ENCODE measurements at places on chromosomes 4 and X.

DNA sequence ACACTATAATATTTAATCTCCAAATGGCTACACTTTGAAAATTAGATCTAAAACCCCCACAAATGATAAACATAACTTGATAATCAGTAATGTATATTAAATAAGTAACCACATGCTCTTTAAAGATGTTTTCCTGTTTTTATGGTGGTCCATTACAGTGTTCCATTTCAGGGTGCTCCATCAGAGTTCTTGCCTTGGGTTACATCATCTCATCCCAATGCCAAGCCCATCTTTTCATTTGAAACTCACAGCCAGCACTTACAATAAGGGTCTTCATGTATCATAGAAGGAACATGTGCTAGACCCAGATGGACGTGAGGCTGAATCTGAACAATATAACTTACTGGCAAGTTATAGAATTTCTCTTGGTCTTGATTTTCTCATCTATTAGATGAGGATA is 10.5 kb upstream of the PAQR3 start:
- DNase-seq, result no peak

GRCh38 chr4:159498446-159499115 is 395.7 kb downstream of the RAPGEF2 start:
- no peak for DNase-seq

DNA sequence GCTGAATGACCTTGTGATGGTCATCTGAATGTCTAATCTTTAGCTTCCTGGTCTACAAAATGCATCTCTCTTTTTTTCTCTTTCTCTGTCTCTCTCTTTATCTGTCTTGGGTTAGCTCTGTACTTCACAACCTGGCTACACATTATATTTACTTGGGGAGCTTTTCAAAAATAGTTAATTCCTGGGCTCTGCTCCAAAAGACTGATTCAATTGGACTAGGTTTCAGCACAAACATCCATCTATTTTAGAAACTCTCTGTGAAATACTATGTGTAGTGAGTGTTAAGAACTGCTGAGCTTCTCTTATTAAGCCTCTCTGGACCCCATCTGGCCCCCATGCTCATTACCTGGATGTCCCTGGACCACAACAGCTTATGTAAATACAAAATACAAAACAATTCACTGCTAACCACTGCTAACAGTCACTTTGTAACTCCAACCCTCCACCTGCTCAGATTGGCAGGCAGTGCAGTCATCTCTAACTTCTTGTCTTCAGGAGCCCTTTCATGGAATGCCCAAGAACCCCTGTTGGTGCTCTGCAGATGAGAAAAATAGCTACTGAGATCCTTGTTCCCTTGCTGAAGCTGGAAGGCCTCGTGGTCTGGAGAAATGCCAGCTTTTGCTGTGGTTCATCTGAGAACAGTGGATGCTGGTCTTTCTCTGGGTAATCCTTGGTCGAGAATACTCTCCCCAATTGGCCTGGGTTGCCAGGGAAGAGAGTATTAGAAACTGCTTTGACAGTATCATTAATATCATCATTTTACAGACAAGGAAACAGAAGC is 14.8 kb upstream of the BOD1L1 start:
- peak; percentile 2 for DNase-seq

DNA sequence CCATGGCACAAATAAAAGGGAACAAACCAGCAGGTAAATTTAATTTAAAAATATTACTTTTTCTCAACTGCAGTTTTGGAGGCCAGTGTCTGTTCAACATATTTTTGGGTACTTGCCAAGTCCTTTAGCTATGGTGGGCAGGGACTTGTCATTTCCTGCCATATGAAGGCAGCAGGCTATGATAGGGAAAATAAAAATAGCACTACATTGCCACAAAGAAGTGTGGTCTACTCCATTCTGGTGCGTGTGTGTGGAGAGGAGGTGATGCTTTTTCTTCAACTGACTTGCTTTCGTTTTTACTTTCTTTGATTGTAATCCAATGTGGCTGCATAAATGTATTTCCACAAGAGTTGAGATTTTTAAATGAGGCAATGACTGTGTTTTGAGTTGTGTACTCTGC is 17.2 kb downstream of the GPR174 start:
- DNase-seq, result no peak

- DNase-seq, result no peak
Observed at GRCh38 chrX:52422884-52423283, 54.1 kb downstream of the XAGE2 start.

DNA sequence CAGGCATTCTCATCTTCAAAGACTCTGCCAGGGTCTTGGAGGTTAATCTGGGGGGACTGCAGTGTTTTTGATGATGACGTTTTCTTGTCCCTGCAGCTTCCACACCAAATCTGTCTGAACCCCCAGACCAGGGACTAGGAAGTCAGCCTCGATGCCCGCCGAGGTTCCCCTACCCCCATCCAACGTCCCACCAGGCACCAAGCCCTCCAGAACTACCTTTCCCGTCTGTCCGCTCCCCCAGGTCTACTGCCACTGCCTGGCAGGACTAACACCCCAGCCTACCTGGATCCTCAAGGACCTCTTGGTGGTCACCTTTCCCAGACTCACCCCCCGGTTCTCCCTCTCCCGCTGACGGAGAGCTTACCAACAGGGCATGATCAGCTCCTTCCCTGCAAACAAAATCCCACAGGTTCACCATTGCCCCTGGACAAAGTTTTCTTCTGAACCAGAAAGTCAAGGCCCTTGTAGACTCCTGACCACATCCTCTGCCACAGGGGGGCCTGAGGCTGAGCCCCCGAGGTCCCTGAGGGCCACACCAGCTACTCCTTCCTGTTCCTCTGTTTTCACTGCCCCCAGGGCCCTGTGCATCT is 40.9 kb downstream of the HMX1 start:
- no peak for DNase-seq

GRCh38 chrX:49838374-49838773 is 9.3 kb downstream of the PAGE4 start:
- DNase-seq, result peak; percentile 21

DNA sequence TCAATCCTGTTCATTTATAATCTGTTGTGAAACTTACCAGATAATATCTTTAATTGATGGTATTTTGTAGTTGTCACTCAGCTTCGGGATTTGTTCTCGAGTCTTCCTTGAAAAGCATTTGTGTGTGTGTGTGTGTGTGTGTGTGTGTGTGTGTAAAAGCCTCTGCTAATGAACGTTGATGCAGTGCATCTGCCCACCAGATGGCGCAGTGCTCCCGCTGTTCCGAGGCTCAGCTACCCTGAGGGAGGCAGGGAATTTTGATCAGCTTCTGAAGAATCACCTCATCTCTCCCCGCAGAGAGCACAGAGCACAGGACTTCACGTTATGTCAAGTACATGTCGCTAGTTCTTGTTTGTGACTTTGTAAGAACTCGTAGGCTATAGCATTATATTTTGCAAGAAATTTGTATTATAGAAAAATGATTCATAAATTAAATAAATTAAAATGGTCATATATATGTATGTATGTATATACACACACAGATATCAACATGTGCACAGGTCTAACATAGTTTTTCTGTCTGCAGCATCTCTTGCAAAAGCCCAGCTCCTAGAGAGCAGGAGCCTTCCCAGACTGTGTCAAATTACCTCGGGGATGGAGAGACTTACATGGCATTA is 316.7 kb upstream of the IGFBP7 start:
- DNase-seq, result peak; percentile 86

GRCh38 chrX:100424012-100424411 is 13.9 kb upstream of the PCDH19 start:
- no peak for DNase-seq

Data from NCI-H510A treated with DMSO at 0.1 percent for 48 hours (cell line).